ENCODE measurements at places on chromosomes 2 and 18.

DNA sequence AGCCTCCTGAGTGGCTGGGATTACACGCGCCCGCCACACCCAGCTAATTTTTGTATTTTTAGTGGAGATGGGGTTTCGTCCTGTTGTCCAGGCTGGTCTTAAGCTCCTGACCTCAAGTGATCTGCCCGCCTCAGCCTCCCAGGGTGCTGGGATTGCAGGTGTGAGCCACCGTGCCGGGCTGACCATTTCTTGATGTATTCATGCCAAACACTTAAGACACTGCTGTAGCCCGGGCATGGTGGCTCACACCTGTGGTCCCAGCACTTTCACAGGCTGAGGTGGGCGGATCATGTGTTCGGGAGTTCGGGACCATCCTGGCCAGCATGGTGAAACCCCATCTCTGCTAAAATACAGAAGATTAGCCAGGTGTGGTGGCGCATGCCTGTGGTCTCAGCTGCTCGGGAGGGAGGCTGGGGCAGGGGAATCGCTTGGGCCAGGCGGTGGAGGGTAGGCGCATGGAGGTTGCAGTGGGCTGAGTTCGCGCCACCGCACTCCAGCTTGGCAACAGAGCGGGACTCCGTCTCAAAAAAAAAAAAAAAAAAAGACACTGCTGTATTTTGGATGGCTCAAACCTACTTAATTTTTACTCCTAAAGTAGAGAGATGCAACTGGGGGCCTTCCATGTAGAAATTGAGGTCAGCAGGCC, 140.8 kb downstream of the NUP35 start:
- no peak for DNase-seq

DNA sequence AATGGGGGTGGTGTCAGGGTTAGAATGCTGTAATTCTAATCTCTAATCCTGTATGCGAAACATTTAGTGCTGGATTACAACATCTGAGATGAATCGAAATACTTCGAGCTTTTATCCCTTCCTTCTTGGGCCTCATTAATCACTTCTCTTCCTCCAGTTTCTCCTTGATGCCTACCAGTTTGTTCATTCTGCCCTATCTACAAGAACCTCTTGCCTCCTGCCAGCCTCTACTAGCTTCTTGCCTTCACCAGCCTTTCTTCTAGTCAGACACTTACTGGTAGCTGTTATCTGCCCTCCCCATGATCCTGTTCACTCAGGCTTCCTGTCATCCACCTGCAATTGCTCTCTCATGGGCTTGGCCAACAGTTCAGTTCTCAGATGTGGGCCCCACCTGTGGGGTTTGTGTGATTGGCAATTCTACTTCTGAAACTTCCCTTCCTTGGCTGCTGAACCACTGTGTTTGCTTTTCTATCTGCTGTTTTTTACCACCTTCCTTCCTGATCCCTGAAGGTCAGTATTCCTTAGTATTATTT, 15.4 kb upstream of the FARP2 start:
- no peak for DNase-seq

DNA sequence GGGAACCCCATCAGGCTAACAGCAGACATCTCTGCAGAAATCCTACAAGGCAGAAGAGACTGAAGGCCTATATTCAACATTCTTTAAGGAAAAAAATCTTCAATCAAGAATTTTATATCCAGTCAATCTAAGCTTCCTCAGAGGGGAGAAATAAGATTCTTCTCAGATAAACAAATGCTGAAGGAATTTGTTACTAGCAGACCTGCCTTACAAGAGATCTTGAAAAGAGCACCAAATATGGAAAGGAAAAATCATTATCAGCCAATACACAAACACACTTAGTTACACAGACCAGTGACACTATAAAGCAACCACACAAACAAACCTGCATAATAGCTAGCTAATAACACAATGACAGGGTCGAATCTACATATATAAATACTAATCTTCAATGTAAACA, 96.5 kb downstream of the SUCLG1 start:
- no peak for DNase-seq

GRCh38 chr2:46787364-46787763, 128.2 kb downstream of the MCFD2 start:
- no peak for DNase-seq

DNA sequence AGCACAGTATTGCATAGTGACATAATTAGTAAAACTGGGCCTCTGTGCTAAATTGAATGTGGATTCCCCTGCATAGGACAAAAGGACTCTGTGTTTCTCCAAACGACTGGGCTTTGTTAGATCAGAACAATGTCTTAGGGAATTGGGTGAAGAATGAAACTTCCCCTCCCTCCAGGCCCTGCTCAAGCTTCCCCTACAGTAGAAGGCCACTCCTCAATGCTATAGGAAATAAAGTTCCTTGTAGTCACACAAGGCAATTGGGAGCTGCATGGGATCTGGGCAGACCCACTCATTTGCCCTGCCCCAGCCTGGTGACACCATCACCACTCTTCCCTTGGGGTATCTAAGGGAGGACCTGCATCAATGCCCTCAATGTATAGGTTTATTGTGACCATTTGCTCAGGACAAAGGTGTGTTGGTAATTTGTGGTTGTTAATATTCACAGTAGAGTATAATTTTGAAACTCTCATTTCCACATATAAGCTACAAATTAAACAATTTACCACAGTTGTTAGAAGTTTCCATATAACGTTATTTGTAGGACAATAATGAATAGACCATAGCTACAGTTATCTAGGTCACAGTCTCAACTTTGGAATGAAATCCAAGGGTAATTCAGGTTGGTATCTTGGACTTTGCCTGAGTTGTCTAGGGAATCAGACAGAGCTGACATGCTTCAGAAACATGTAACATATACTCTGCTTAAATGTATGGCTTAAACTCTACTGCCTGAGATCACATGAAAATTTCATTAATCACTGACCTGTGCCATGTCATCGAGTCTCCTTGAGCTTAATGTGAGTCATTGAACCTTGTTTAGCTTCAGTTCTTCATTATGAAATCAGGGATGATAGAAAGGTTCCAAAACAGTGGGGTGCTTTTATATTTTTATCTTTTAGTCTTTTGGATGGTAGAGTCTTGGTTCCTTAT, 64.8 kb upstream of the DARS1 start:
- DNase-seq, result no peak

Data from stimulated activated CD4-positive, alpha-beta T cell treated with anti-CD3 and anti-CD28 coated beads, Interleukin-12 subunit alpha, Interleukin-12 subunit beta, amount 100 ng/mL, for 48 hours (primary cell).